ENCODE measurements at places on chromosomes 1 and 21.

DNA sequence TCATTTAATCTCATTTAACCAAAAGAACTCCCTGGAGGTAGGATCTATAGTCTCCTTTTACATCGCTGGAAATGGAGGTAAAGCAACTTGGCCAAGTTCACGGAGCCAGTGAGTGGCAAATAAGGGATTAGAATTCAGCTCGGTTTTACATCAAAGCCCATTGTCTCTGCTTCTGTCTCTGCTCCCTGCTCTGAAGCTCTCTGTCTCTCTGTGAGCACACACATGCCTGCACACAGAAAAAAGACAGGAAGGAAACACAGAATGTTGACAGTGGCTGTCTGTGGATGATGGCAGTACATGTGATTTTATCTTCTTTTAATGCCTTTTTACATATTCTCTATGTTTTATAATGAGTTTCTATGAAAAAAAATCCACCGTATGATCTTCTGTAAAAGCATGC is 8.9 kb upstream of the DHRS3 start:
- DNase-seq, result no peak

DNA sequence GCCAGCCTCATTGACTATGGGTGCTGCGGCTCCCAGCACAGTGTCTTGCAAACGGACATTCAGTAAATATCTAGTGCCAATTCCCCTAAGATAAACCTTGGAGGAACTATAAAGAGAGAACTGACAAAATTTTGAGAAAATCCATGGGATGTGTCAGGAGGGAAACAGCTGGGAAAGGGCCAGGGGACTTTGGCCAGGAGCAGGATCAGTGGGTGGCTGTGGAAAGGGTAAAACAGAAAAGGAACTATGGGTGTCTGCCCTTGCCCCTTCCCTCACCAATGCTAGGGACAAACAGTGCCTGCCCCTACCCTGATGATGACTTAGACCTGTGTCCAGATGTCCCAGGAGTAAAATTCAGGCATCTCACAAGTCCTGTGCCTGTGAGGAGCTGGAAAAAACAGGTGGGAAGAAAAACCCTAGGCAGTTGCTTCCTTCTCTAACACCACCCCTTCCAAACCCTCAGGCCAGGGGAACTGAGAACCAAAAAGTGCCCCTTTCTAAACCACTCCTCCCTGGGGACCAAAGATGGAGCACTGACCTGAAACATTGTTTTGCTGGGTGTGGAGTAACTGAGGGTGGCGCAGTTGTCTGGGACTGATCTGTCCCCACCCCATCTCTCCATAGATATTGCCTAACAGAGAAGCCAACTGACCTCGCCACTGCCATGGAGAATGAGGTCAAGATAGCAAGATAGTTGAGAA is 22.1 kb upstream of the IFNAR2 start:
- DNase-seq, result no peak

DNA sequence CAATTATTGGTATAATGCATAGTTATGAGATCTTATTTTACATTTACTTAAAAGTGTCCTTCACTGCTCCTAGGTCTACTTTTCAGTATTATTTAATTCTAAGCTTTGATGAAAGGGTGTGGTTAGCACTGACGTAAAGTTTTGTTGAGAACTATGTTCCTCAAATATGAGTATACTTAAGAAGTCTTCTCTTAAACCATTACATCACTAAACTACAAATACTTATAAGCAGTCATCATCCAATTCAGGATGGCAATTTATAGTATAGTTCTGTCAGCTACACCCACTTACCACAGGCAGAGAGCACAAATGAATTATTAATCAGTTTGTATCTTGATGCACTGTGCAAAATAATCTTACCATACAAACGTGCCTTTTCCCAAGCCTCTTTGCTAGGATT is 27.0 kb downstream of the TRMT1L start:
- no peak for DNase-seq

DNA sequence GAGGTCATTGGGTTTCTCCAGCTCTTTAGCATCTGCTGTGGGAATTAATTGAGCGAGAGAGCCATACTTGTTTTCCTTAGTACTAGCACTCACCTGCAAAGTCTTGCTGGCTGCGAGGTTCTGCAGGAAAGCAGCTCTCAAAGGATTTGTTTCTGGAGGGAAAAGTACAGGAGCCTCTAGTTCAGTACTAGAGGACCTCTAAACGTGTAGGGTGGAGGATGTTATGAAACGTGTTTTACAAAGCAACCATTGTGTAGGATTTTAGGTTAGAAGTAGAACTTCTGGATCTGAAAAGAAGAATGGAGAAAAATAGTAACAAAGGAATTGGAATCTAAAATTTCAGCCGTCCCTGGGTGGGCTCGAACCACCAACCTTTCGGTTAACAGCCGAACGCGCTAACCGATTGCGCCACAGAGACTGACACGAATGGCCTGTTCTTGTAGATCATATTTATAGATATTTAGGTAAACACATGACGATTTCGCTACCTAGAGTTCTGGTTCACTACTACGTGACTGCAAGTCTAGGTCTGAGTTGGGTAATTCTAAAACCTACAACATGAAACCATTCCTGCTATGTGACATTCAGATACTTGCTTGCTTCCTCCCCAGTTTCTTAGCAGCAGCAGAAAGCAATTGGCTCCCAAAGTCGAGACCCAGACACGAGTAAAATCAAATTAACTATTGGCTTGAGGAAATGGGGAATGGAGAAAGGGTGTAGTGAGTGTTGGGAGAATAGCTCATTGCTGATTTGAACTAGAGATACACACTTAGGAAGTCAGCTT is 60.2 kb upstream of the CFAP126 start:
- DNase-seq, result peak; percentile 21

DNA sequence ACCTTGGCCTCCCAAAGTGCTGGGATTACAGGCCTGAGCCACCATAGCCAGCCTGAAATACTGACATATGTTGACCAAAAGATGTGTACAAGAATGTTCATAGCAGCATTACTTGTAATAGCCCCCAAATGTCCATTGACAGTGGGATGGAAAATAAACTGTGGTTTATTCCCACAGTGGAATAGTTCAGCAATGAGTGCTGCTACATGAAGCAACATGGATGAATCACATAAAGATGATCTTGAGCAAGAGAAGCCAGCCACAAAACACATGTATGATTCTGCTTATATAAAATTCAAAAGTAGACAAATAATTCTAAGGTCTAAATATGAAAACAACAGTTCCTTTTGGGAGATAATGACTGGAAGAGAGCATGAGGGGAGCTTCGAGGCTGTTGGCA is 9.1 kb upstream of the CREG1 start:
- DNase-seq, result no peak

GRCh38 chr1:239184561-239185244 is 201.7 kb upstream of the CHRM3 start:
- no peak for DNase-seq

GRCh38 chr1:196660852-196661251 is 9.0 kb downstream of the CFH start:
- no peak for DNase-seq

DNA sequence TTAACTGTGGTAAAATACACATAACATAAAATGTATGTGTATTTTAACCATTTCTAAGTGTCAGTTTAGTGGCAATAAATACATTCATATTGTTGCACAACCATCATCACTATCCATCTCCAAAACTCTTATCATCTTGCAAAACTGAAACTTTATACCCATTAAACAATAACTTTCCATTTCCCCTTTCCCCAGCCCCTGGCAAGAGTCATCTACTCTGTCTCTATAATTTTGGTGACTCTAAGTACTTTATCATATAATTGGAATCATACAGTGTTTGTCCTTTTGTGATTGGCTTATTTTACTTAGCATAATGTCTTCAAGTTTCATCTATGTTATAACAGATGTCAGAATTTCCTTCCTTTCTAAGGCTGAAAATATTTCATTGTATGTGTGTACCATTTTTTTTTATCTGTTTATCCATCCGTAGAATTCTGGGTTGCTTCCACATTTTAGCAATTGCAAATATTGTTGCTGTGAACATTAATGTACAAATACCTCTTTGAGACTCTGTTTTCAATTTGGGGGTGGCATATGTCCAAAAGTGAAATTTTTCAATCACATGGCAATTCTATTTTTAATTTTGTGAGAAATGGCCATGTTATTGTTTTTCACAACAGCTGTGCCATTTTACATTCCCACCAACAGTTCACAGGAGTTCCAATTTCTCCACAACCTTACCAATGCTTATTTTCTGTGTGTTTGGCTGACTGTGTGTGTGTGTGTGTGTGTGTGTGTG is 153.9 kb upstream of the GORAB start:
- DNase-seq, result no peak

- no peak for DNase-seq
Measured at GRCh38 chr1:234246638-234247116, 126.6 kb upstream of the COA6 start.

GRCh38 chr1:204499511-204500468 is 5.2 kb upstream of the PIK3C2B start:
- no peak for DNase-seq

DNA sequence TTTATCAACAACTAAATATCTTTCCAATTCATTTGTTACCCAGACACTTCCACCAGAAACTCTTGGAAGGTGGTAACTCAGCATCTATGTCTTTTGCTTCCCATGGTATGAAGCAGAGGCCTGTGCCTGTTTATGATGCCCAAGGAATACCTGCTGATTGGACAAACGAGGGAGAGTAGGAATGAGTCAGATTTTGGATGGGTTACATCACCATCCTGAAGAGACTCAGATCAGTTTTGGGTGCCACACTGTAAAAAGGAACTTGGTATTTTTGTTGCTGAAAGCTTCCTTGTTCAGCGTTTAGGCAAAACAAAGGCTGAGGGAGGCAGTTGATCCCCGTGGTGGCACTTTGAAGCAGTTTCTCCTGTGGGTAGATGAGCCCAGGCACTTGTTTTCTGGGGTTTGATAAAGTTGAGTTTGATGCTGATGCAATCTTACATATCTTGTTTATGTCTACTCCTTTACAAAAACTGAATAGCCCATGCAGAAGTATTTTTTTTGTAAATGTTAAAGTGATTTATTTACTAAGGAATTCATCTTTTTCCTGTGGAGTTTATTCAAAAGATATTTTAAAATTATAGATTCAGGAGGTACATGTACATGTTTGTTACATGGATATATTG is 26.7 kb upstream of the CYP4X1 start:
- no peak for DNase-seq

DNA sequence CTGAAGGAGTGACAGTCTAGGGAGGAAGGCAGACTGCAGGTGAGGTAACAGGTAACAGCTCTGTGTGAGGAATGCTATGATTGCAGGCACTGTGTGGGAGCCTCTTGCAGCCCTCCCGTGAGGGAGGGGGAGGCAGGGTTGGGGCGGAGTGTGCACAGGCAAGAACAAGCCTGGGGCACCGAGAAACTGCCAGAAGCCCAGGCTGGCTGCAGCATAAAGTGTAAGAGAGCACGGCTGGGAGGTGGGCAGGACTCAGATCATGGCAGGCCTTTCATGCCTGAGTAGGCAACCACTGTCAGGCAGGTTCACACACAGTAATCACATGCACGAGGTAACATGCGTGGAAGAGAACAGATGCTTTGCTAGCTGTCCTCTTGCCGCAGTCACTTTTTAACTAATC is 11.3 kb upstream of the RHEX start:
- no peak for DNase-seq

DNA sequence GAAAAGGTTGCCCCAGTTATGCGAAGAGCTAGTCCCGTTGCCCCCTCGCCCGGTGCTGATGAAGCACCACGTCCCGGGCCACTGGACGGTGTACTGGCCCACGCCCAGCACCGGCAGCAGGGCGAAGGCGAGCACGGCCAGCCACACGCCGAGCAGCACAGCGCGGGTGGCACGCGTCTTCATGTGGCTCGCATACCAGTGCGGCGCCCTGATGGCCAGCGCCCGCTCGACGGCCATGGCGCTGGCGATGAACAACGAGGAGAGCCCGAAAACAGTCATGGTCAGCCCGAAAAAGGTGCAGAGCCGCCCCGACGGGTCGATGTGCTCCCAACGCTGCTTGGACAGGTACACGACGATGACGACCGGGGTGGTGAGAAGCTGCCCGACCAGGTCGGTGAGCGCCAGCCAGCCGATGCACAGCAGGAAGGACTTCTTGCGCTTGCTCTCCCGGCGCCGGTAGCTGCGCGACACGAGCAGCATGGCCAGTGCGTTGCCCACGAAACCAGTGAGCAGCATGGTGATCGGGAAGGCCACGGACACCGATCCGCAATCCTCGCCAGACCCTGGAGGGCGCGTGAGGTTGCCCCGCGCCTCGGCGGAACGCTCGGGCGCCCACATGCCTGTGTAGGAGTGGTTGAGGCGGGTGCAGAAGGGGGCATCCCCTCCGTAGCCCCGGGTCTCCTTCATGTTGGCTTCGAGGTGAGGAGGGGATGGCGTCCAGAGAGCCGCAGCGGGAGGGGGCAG is 553 bp downstream of the PTGER3 start:
- no peak for DNase-seq

- no peak for DNase-seq
Measured at GRCh38 chr1:59223198-59223597, 73.7 kb upstream of the FGGY start.

DNA sequence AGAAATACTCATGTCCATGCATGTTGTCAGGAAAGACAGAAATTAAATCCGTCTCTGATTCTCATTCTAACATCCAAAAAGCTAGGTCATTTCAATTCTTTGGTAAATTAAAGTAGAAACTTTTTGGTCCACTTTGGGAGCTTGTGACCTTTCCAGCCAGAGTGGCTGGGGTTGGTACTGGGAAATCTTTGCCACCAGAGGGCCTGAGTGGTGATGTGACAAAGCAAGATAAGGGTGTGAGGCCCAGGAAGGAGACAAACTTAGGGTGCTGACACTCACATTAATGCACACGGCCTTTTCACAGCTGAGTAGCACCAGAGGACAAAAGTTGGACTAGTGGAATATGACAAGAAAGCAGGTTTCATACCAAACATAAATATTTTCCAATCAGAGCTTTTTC is 144.3 kb downstream of the DNM3 start:
- DNase-seq, result no peak

DNA sequence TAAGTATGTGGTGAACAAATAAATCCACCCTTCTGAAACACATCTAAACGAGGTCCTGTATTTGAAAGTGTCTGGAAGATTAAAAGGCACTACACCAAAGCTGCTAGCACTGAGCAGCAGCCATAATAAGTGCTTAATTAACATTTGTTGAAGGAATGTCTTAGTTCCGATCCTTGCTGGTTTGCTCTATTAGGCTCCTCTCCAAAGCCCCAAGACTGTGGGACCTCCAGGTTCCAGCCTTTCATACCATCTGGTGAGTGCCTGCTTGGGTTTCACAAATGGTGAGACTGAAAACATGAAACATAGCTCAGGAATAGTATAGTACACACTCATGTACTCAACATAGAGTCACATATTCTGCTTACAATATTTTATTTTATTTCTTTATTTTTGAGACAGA is 640 bp upstream of the CYP2J2 start:
- no peak for DNase-seq

GRCh38 chr1:31027693-31028526 is 37.6 kb downstream of the PUM1 start:
- DNase-seq, result no peak

DNA sequence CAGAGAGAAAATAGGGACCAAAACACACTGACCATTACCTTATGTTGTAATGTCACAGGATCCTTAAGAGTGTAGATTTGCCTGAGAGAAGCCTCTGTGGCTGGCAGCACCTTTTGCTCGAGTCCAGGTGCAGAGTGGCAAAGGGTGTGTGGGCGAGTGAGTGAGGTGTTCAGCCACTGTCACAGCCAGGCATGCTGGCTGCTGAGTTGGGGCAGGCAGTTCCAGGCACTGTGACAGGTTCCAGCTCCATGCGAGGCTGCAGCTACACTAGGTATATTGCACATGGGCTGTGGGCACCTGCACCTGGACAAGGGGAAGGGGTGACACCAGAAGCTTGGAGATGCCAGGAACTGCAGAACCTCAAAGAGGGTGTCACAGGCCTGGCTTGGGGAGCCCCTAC is 1370.4 kb upstream of the PRMT6 start:
- no peak for DNase-seq

GRCh38 chr21:22855581-22855980 is 1857.4 kb downstream of the NCAM2 start:
- no peak for DNase-seq

GRCh38 chr1:156407344-156407743 is 38.3 kb downstream of the RHBG start:
- no peak for DNase-seq
